ENCODE measurements at places on chromosomes 4 and X. TPM values are rescaled to one million over a fixed set of nuclear protein-coding genes. Genes with fewer than 3 reads are reported as not detected.

Gene SMIM31
- not detected for total RNA-seq

Gene TRAPPC11
- 22.1 TPM for total RNA-seq

Gene SLC7A11
- not detected for total RNA-seq

Gene AFM
- total RNA-seq = not detected

Gene CT55
- total RNA-seq = not detected

Gene UGT2B15
- not detected for total RNA-seq

Gene FRMPD4
- not detected for total RNA-seq

Gene ESX1
- total RNA-seq = not detected

Measured in CD8-positive, alpha-beta T cell (primary cell).